ENCODE measurements at places on chromosomes 12 and 14.

- DNase-seq, result no peak
Observed at GRCh38 chr14:61202124-61202523, 79.0 kb downstream of the TMEM30B start.

- no peak for DNase-seq
Observed at GRCh38 chr14:69648480-69649451, 37.4 kb downstream of the SUSD6 start.

DNA sequence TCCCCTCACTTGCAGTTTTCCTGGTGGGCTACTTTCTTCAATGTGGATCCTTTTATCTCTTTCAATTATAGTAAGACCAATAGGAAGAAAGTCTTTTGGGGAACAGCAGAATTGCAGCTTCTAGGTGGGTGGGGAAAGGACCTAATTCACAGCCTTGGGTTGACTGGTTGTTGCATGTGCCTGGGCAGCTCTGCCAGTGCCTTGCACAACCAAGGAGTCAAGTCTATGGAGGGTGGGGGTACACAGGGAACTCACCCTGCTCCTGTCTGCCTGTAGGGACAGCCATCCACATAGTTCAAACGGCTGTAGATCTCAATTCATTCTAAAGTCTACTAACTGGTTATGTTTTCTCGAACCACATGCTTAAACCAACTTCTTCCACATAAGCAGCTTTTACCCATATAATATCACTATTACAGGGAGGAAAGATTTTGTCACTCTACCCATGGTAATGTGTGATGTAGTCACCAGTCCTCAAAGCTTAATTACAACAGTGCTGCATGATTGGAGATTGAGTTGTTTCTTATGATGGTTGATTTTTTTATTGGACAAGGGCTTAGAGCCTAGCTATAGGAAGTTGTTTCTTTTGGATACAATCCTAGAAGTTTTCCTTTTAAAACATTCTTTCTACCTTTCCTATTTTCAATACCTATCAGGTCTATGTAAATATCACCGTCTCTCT, 117.7 kb upstream of the FRMD6 start:
- DNase-seq, result no peak

- no peak for DNase-seq
Observed at GRCh38 chr12:28171356-28172060, 18.7 kb upstream of the CCDC91 start.

GRCh38 chr12:121883315-121883660, 5.3 kb upstream of the PSMD9 start:
- DNase-seq, result no peak

DNA sequence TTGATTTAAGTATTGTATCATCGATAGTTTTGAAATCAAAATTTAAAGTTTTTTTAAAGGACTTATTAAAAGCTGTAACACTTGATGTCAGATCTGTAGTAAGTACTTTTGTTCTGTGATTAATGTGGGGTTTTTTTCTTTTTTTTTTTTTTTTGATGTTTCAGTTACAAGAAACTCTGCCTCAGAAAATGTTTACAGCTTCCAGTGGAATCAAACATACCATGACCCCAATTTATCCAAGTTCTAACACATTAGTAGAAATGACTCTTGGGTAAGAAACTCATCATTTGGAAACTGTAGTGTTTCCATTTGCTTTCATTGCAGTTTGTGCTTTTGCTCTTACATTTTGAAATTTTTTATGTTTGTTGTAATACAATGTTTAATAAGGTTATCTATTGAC, 45.6 kb downstream of the TBK1 start:
- no peak for DNase-seq

- no peak for DNase-seq
Observed at GRCh38 chr12:105554223-105554678, 223.8 kb downstream of the C12orf75 start.

- DNase-seq, result no peak
Observed at GRCh38 chr14:101116486-101117130, 213.1 kb upstream of the RTL1 start.

DNA sequence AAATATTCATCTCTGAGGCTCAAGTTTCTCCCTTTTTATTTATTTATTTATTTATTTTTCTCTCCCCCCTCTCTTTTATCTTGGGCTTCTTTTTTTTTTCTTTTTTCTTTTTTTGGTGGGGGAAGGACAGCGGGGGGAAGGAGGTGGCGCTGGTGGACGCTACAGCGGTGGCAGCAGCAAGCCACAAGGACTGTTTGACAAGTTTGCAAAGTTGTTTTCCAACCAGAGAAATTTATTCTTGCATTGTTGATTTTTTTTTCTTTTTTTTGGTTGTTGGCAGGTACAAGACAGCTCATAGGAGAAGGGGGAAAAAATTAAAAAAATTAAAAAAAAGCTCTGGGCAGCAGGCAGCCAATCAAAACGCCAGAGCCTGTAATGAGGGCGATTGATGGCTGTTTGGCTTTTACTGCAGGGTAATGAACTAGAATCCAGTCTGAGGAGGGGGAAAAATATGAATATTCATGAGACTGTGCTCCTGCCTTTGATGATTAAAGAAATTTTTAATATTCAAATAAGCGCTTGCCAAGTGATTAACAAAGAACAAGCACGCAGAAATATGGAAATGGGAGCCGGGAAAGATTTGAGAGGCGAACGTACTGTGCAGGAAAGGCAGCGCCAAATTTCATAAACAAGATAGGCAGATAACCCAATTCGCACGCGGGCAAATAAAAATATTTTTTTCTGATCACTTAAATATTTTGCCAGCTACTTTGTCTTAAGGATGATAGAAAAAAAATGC, 36.2 kb downstream of the BCL11B start:
- no peak for DNase-seq

GRCh38 chr14:90519262-90519920, 122.6 kb downstream of the CALM1 start:
- DNase-seq, result no peak

GRCh38 chr12:94982456-94982855, 21.0 kb downstream of the NDUFA12 start:
- no peak for DNase-seq

- DNase-seq, result no peak
Observed at GRCh38 chr14:101353422-101353821, 207.9 kb upstream of the DIO3 start.

DNA sequence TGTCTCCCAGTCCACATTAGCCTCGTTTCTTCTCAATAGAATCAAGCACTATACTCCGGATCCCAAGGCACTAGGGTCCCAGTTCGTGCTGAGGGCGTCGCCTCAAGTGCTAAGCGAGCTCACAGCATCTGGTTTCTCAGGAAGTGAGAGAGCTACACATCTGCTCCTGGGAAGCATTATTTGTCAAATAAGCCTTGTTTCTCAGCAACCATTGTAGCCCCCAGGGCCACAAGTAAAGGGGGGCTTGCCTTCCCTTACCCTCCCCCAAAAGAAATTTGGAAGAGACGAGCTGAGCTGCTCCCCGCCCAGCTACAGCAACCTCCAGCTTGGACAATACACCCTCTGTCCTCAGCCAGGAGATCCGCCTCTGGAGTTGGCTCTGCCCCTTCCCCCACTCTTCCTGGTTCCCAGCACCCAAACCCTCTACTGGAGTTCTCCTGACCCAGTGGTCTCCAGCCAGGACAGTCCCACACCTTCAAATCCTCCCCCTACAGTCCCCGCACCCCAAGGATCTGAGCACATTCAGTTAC, 5.7 kb upstream of the TNS2 start:
- no peak for DNase-seq

- no peak for DNase-seq
Observed at GRCh38 chr14:73368616-73369015, 89.7 kb downstream of the NUMB start.

GRCh38 chr14:91417983-91418386, 365 bp upstream of the CCDC88C start:
- no peak for DNase-seq

DNA sequence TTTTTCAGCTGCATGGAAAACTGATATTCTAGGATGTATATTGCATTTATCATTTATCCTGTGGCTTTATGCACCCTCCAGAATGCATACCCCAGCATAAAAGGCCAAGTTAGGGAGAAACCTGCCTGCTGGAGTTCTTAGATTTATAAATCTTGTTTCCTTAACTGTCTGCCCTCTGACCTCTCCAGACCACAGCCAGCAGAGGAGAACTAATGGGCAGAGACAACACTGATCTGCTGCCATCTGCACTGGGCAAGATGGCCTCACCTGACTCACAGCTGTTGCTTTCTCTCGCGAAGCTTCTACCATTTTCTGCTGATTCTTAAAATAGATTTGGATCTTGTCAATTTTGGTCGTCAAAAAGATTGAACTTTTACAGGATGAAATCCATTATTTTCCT, 65.8 kb downstream of the PPP2R5C start:
- DNase-seq, result no peak

GRCh38 chr12:97939156-97939555, 476.6 kb downstream of the RMST start:
- DNase-seq, result no peak

DNA sequence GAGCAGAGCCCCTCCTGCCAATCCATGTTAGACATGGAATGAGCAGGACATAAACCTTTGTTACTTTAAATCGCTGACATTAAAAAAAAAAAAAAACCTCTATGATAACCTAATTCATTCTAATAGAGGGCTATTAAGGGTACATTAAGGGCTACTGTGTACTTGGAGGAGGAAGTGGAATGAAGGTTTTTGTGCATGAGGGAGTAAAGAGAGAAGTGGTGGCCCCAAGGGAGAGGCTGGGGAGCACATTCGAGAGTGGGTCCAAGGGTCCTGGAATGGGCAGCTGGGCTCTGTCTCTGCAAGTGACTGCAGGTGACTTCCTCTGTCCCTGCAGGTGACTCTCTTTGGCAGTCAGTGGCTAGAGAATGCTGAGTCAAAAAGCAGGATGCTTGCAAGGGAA, 32.1 kb upstream of the PTGDR start:
- no peak for DNase-seq

GRCh38 chr14:86858031-86858430, 1135.0 kb downstream of the GALC start:
- no peak for DNase-seq

DNA sequence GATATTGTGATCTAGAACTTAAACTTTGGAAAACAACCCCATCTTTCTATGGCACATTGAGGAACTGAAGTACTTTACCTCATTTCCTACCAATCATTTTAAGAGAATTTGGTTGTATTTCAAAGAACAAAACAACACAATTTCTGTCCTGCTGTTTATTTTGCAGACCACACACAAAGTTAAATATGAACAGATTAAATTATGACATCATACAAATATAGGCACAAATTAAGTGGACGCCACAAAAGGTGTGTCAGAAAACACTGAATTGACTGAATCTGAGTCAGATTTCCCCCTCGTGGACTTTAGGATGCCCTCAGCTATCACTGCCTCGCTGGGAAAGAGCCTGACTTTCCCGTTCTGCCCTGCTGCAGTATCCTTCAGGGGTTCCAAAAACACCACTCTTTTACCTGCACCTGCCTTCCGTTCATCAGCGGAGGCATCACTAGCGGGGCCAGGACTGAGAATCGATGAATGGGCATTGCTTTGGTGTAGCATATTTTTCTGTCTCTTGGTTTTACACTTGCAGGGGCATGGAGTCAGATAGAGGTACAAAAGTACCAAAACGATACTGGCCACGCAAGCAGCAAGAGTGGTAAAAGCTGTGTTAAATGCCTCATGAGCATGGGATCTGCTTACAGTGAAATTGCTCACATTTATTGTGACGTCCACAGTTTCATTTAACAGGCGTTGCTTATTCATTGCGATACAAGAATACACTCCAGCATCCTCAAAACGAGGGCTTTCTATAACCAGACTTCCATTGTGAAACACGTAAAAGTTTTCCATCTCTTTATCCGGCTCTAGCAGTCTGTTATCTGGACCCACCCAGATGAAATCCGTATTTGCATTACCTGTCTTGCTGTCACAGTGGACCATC, 2.0 kb upstream of the PCED1B start:
- no peak for DNase-seq

DNA sequence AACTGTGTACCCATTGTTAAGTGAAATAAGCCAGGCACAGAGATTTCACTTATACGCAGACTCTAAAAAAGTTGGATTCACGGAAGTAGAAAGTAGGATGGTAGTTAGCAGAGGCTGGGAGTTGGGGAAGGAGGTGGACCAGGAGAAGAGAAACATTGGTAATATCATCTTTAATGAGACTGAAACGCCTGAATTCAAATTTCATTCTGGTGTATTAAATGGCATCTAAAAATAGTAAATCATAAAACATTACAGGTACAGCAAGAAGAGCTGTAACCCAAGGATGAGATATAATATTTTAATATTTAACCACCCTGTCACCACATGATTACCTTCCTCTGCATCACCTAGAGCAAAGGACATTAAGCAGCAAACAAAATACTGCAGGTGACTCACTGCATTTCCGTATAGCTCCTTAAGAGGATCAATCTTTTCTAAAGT, 99.4 kb downstream of the EPS8 start:
- DNase-seq, result no peak

DNA sequence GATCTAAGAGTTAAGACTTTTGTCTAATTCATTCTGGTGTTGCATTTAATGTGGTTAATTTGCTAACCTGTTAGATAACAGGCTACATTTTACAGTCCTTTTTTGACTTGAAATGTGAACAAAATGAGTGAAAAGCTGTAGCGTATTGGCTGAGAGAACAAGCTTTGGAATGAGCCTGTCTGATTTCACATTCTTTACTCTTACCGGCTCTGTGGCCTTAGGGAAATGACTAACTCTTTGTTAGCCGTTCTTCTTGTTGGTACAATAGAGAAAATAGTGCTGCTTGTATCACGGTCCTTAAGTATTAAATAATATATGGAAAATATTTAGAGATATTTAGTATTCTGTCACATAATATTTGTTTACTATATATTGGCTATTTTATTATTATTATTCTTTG, 1.9 kb downstream of the MNAT1 start:
- DNase-seq, result no peak

DNA sequence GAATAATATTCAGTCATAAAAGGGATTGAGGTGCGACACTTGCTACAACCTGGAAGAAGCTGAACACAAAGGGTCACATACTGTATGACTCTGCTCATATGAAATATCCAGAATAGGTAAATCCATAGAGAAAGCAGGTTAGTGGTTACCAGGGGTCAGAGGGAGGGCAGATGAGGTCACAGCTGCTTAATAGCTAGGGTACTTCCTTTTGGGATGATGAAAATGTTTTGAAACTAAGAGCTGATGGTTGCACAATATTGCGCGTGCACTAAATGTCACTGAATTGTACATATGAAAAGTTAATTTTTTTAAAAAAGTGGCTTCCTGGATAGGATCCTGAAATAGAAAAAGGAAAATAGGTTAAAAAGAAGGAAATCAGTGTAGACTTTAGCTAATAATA, 23.8 kb downstream of the NEUROD4 start:
- no peak for DNase-seq

Measured in NCI-H1092 (cell line).